ENCODE measurements at places on chromosomes 7 and 10.

- DNase-seq: no peak
These were observed 202.7 kb downstream of the POM121L12 start for GRCh38 chr7:53238021-53238605.

DNA sequence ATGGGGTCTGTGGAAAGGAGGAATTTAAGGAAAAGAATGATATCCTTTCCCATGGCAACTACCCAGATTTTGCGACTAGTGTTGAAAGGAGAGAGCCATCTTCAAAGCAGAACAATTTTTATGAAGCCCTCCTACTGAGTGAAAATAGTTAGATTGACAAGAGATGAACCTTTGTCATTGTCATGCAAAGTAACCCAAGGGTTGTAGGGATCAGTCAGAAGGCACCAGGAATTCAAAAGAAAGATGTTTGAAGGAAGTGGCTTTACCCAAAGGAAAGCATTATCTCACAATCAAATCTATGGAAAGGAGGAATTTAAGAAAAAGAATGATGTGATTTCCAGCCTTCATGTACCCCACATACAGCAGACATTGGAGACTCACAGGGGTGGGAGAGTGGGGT lies 544.4 kb downstream of the IPMK start:
- no peak for DNase-seq

- no peak for DNase-seq
These were observed 319.2 kb upstream of the COBL start for GRCh38 chr7:51635775-51636174.

DNA sequence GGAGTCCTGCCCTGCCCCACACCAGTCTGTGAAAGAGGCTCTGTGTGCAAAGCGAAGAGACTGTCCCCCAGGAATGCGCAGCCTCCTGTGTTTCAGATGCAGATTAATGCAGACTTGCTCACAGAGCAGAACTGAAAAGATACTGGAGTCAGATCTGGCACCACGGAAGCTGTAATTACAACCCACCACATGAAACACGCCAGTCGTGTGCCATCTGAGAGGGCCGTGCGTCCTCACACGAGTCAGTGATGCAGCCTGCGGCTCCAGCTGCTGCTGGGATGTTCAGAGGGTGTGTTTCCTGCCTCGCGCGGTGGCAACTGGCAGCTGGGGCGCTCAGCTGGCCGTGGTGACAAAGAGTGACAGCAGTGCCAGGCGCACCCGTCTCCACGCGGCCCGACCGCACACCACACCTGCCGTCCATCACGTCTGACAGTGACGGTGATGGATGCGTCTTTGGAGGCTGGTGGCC lies 50.0 kb downstream of the NKX6-2 start:
- DNase-seq: no peak

- no peak for DNase-seq
These were observed 402.8 kb upstream of the PCDH15 start for GRCh38 chr10:55203874-55204273.

Measured in left renal pelvis (tissue), 4 donors.